NCI-H1417 treated with DMSO at 0.1 percent for 48 hours (cell line): ENCODE measurements at places on chromosomes 1 and 21.

DNA sequence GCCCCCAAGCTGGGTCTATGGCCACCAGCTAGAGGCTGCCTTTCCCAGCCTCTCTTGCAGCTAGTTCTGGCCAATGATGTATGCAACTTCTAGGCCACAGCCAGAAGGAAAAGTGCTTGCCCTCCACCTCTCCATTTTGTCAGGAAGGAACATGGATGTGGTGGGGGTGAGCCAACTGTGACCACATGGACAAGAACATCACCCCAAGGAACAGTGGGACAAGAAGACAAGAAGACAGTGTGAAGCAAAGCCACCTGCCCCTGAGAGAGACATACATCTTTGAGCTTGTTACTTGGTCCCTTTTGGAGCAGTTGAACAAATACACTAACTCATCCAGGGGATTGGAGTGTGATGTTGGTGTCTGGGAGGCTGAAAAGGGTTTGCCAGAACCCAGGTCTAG lies 105.8 kb upstream of the EDN2 start:
- no peak for DNase-seq

- no peak for DNase-seq
Measured at GRCh38 chr1:219476716-219477115, 136.2 kb downstream of the ZC3H11B start.

DNA sequence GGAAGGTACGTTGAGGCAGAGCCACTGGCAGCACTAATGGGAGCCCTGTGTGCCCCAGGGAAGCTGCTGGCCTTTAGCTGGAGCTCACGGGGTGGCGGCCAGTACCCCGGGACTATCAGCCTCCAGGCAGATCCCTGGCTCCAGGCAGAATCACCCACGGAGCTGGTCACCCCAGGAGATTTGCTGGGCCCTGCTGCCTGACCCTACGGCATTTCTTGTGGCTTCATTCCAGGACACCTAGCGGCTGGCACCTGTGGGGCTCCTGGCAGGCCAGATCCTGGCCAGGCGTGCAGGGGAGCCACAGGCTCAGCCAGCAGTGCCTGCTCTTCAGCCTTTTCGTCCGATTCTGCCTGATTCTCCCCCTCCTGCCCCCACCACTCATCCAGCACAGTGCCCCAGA lies 7.1 kb downstream of the PADI1 start:
- DNase-seq = no peak

DNA sequence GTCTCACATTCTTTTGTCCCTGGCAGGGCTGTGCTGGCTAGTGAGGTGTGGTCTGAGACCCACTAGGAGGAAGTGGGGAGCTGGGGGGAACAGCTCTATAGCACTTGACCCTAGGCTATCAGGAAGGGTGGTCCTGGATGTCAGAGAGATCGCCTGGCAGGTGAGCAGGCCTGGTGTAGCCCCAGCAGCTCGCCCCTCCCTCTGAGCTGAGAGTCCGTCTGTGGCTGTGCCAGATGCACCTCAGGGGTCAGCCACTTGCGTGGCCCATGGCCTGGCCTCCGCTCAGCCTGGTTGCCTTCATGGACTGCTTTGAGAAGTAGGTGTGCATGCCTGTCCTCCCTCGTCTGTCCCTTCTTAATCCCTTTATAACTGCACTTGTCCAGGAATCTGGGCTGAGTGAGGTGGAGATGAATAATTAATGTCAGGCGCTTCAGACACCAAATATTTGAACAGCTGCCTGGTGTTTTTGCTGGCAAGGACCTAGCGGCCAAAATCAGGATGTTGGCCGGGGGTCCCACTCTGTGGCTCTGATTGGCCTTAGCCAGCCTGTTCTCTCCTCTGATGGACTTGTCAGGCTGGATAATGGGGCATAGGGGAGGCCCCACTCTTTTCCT lies 30.5 kb downstream of the TMEM53 start:
- DNase-seq = no peak

DNA sequence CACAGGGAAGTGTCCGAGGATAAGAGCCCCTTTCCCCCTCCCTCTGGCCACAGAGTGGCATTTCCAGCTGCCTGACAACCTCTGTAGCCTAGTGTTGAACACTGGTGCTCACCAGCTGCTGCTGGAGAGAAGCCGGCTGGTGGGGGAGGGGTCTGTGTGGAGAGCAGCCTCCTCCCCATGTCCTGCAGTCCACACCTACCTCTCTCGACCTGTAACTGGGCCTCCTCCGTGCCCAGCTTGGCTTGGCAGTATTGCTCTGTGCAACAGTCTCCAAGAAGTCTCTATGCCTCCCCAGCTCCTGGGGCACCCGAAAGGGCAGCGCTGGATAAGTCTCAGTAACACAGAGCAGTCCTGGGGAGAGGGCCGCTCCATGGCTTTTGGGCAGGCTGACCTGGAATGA lies 17.0 kb downstream of the PAPPA2 start:
- no peak for DNase-seq

GRCh38 chr1:163570071-163570470 lies 248.3 kb downstream of the NUF2 start:
- DNase-seq = no peak

DNA sequence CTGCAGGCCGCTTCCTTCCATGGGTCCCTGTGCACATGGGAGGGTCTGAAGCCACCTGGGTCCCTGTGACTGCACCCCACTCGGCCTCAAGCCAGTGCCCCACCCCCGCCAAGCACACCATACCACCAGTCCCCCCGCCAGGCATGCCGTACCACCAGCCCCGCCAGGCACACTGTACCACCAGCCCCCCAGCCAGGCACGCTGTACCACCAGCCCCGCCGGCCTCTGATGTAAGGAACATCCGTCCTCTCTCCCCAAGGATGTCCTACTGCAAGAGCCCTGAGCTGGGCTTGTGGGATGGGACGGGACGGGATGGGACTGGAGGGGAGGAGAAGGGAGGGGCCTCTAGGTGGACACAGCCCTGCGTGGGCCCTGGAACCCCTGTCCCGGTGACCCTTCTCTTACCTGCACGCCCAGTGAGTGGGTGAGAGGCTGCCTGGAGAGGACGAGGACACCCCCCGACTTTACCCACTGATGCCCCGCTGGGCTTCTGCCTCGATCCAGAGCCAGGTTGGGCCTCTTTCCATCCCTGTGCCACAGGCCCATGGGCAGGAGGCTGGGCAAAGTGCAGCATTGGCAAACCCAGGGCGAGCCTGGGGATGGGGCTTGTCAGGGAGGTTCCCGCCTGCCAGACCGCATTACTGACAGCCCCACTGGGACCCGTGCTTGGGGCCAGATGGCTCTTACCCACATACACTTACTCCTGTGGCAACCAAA lies 40.8 kb upstream of the COL6A1 start:
- no peak for DNase-seq

DNA sequence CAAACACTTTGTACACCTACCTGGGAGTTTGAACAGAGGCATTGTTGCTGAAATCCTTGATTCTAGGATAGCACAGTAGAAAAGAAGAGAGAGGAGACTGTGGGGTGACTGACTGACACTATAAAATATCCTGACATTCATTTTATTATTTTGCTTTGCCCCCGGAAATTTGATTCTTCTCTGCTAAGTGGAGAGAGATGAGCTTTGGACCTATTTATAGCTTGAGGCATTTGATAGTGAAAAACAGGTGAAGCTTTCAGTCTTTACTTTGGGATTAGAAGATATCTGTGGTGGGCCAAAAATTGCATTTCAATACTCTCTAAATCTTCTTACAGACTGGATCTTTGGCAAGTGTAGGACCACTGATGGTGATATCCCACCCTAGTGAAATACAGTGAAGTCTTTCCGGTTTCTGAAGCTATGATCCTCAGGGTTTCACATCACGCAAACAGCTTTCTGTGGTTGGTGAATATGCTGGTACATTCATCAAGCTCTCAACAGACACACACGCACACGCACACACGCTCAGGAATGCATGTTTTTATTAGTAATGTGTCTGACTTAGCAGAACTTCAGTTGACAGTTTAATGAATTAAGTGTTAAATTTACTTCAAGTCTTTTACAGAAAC lies at the start of gene AMPD1:
AMPD1 (minus strand) TSS at position 117 of the 629 bp plus-strand sequence; CDS start at position 42, 75 bp downstream.
- no peak for DNase-seq

DNA sequence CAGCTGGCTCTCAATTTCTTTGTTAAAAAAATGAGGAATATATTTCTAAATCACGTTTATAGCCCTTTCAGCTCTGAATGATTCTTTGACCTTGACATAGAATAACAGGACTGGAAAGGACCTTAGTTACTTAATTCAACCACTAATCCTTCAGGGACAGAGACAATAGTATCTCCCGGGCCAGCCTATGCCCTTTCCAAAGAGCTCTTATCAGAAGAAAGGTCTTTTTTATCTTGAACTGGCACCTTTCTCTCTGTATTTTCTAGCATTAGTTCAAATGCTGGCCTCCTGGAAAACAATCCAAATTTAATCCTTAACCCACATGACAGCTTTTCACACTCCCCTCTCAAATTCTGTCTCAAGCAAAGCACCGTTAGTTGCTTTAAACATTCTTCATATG lies 44.8 kb upstream of the FBXO28 start:
- DNase-seq = no peak

GRCh38 chr1:241518476-241519307 lies 863 bp downstream of the FH start:
- DNase-seq = no peak

GRCh38 chr1:12142141-12142823 lies 24.5 kb upstream of the TNFRSF1B start:
- no peak for DNase-seq

GRCh38 chr21:46168238-46168637 lies 12.9 kb upstream of the FTCD start:
- DNase-seq = no peak

DNA sequence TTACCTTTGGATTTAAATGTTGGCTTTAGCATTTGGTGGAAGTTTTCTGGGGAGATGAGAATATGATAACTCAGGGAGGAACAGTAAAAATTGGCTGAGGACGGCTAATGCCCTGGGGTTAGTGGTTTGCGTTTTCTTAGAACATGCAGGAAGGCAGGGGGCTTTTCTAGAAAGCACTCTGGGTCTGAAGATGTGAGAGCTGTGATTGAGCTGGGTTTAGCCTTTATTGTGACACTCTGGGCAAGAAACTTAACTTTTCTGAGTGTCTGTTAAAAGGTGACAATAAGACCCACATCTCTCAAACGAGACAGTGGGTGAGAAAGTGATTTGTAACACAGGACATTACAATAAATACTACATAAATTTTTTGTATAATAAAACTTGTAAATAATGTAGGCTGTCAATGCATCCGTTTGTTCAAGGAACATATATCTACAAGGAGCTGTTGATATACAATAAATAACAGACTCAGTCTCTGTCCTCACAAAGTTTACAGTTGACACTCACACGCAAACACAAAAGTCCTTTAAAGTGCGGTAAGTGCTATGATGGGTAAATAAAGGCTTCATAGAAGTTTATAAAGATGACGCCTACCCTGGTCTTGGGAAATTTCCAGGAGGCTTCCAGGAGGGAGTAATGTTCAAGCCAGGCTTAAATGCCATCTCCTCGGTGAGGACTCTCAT lies 49.5 kb upstream of the MRPS6 start:
- no peak for DNase-seq

- no peak for DNase-seq
Measured at GRCh38 chr1:219676012-219676765, 63.3 kb upstream of the ZC3H11B start.

DNA sequence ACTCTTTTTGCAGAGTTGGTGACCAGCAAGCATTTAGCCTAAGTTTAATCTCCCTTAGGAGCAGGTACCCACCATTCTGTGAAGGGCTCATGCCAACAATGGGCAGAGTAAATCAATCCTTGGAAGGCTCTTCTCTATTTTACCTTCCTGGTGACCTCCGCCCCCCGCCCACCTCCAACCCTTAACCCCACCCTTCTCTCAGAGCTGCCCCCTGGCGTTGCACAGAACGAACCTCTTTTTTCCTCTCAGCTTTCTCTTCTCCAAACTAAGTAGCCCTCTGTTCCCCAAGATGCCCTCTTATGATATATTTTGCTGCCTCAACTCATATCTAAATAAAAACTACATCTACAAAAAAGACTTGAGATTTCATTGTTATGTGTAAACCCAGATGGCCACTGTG lies 186.8 kb downstream of the SEC16B start:
- DNase-seq = no peak

- DNase-seq = no peak
Measured at GRCh38 chr21:14857529-14857928, 207.3 kb downstream of the NRIP1 start.

DNA sequence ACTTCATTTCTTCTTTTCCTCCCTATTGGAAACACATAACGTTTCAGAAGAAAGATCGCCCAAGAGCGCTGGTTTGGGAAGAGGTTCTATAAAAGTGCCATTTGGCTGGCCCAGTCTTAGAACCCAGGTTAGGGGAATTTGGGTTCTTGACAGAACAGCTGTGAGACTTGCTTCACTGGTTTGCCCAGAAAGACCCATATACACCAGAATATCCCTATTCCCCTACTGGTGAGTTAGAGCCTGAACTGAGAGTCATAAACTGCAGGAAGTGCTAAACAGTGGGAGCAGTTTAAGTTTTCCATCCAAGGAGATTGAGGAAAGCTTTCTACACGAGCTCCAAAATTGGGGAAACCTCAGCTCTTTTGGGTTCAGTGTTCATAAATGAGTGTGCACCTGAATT lies 275.2 kb downstream of the VAV3 start:
- DNase-seq = no peak

- DNase-seq = no peak
Measured at GRCh38 chr1:83849191-83850061, 149.5 kb downstream of the TTLL7 start.

- DNase-seq = no peak
Measured at GRCh38 chr21:33117101-33117888, 47.4 kb downstream of the OLIG1 start.

GRCh38 chr1:247401310-247402119 lies 14.5 kb upstream of the NLRP3 start:
- no peak for DNase-seq

DNA sequence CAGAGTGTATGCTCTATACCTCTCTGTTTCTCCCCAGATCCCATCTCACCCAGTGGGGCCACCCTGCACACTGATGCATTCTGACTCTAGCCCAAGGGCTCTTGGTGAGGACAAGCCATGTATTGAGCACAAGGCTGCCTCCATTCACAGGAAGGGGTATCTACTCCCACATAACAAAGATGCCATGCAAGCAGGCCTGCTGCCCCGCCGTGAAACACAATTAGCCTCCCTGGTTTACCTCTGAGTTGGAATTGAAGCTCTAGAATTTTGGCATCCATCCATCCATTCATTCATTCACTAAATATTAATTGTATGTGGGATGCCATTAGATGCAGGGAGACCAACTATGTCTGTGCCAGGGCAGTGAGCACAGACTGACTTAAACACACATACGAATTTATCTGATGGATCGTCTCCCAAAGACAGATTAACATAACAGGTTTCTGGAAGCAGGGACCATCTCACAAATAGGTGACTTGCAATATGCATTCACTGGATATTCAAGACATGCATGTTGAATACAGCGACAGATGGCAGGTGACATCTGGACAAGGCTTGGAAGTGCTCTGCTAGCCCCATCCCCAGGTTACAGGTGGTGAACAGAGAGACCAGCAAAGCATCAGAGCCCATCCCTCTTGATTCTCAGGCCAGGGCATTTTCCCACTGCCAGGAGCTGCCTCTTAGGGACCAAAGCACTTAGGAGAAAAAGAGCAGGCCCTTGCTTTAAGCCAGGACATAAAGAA lies 34.3 kb downstream of the TRABD2B start:
- no peak for DNase-seq

- no peak for DNase-seq
Measured at GRCh38 chr21:45634511-45635183, 8.9 kb upstream of the PCBP3 start.
